ENCODE measurements at places on chromosomes 2 and 18. TPM values are rescaled to one million over a fixed set of nuclear protein-coding genes. Genes with fewer than 3 reads are reported as not detected.

DNA sequence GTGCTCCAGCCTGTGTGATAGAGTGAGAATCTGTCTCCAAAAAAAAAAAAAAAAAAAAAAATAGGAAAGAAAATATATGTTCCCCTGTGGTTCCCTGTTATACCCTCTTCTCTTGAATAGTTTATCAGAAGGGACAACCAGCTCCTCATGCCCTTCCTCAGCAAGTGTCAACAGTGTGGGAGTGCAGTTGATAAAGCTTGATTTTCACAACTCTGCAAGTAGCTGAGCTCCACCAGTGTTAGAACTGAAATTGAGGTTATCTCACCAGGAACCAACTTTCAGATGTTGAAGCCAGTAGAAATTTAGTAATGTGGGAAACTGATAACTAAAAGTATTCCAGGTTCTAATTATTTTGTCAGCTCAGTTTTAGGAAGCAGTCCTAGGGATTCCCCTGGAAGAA lies 25.1 kb downstream of the NEDD4L start:
- no peak for DNase-seq

DNA sequence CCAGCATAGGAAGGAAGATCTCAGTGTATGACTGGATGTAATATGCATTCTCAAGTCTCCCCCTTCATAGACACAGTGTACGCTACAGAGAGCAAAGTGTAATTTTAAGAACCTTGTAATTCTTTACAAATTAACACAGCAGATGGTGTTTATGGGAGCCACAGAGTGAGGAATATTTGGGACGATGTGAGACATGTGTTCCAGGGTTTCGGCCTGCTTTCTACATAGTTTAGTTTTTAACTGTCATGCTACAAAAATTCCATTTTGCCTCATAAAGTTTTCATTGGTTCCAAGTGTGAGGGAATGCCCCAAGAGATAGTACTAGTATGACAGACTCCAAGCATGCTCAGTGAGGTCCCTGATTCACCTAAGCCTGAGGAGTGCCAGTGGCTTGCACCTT lies 76.2 kb upstream of the LRRTM1 start:
- no peak for DNase-seq

- no peak for DNase-seq
These were observed 1004.5 kb downstream of the SOCS6 start for GRCh38 chr18:71293322-71293721.

GRCh38 chr2:171512683-171513195 lies 9.5 kb upstream of the CYBRD1 start:
- DNase-seq, result no peak

GRCh38 chr18:1891641-1892040 lies 679.7 kb downstream of the METTL4 start:
- no peak for DNase-seq

- DNase-seq, result no peak
These were observed 135.0 kb downstream of the EPHA4 start for GRCh38 chr2:221437056-221437455.

- no peak for DNase-seq
These were observed 31.7 kb downstream of the MAP4K3 start for GRCh38 chr2:39405364-39405763.

- no peak for DNase-seq
These were observed 8.3 kb downstream of the ARL5A start for GRCh38 chr2:151819920-151820319.

DNA sequence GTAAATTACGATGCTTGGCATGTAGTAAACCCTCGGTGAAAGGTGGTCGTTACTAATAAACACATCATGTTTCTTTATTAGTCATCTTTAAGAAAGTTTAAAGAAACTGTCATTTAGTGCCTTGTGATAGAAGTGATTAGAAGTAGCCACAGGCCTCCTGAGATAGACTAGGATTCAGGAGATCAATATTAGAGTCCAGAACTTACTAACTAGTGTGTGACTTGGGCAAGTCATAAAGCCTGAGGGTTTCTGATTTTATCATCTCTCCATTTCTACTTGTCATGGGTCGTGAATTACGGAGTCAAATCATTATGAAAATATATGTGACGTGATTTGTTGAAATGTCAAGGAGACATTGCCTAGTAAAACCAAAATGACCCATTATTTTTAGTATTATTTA lies 6.7 kb downstream of the RPE start:
- no peak for DNase-seq

GRCh38 chr2:195364015-195364965 lies 292.7 kb upstream of the SLC39A10 start:
- DNase-seq, result no peak

DNA sequence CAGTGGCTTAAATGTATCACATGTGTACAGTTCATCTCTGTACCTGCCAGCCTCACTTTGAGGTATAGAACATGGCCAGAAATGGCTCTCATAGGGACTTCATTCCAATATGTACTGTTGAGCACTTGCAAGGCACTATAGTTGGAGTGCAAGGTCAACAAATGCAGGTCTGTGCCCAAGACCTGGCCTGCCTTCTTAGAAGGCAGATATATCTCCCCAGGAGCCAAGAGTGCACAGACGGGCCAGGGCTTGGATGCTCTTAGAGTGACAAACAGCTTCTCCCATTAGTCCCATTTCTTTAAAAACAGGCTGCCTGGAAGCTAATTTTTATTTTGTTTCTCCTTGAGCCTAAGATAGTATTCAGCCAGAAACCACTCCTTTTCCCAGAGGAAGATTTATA lies 7.3 kb downstream of the TEX261 start:
- DNase-seq, result no peak

DNA sequence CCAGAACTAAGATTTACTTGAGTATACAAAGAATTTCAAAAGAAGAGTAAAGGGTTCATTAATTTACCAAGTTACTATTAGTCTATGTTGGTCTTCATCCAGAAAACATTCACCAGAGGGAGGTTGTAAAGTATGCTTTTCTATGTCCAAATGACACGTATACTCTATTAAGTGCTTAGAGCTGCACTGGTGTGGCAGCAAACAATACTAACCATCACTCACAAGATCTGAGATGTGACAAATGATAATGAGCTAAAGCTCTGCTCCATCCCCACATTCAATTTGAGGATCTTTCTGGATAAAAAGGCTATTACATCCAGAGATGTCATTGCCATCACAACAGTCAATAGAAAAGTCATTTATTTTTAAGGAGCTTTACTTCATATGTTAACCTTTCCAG lies 926.5 kb upstream of the KLHL29 start:
- no peak for DNase-seq

- no peak for DNase-seq
These were observed 1491.9 kb upstream of the CELF4 start for GRCh38 chr18:39057423-39058064.

- no peak for DNase-seq
These were observed 124.9 kb downstream of the CSRNP3 start for GRCh38 chr2:165594231-165594934.

DNA sequence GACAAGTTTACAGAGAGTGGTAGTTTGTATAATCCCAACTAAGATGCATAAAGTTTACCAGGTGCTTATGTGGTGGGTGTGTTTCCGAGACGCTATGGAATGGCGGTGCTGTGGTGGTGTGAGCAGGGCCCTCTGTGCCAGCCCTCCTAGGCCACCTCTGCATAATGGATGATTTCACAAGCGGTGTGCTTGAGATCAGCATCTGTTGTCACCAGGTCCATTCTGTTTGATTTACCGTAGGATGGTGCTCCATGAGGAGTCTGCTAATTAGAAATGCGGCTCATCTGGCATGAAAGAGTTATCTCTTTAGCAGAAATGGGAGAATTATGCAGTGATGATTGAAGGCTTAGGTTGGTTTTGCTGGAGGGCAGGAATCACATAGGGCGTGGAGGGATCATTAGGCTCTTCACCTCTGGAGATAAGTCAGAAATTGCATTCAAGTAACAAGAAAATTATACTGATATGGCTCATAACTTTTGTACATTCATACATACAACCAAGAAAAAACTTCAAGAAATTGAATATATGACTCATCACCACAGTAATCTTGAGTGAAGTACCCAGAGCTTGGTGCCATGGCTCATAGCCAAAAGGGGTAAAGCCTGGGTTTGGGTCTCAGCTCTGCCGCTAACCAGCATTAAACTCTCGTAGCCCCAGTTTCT lies 41.4 kb downstream of the CRIM1 start:
- no peak for DNase-seq

- no peak for DNase-seq
These were observed 11.1 kb upstream of the KCMF1 start for GRCh38 chr2:84959566-84960506.

- no peak for DNase-seq
These were observed 489.1 kb upstream of the LRATD1 start for GRCh38 chr2:14143435-14143834.

GRCh38 chr2:239401881-239402233 lies 1.0 kb upstream of the HDAC4 start:
- no peak for DNase-seq

GRCh38 chr2:100292022-100292580 lies 30.2 kb downstream of the LONRF2 start:
- peak; percentile 57 for DNase-seq

- DNase-seq, result no peak
These were observed 2.6 kb upstream of the THUMPD2 start for GRCh38 chr2:39781697-39782096.

GRCh38 chr2:235981631-235982030 lies 186.6 kb downstream of the GBX2 start:
- DNase-seq, result no peak

DNA sequence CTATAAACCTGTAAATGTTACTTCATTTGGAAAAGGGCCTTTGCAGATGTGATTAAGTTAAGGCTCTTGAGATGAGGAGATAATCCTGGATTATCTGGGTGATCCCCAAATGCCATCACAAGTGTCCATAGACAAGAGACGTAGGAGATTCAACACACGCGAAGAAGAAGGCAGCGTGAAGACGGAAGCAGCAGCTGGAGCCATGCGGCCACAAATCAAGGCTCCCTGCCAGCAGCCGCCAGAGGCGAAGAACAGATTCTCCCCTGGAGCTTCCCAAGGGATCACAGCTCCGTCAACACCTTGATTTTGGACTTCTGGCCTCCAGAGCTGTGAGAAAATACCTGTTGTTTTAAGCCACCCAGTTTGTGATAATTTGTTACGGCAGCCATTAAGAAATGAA lies 11.0 kb upstream of the VAPA start:
- DNase-seq, result no peak

- peak; percentile 62 for DNase-seq
These were observed 4.9 kb upstream of the PDCD1 start for GRCh38 chr2:241863536-241863954.

The SATB2 gene
- 0.65 TPM for total RNA-seq

The TRIM43 gene
- not detected for total RNA-seq

The RAD51AP2 gene
- total RNA-seq, result not detected

The CBLN2 gene
- not detected for total RNA-seq

The IL1R1 gene
- 14.3 TPM for total RNA-seq

The C2orf66 gene
- 0.60 TPM for total RNA-seq

The CCDC148 gene
- 0.14 TPM for total RNA-seq

The SRD5A2 gene
- total RNA-seq, result not detected

The C1QL2 gene
- total RNA-seq, result not detected

The CENPA gene
- 40.9 TPM for total RNA-seq

The APLF gene
- 5.7 TPM for total RNA-seq

Data from activated T-cell treated with anti-CD3 and anti-CD28 coated beads, Interleukin-2, amount 50 U/mL, for 72 hours (primary cell).